Activated CD8-positive, alpha-beta T cell treated with anti-CD3 and anti-CD28 coated beads, Interleukin-2, amount 10 ng/mL, durations not matched to agents 7 days and 5 days (primary cell): ENCODE measurements at places on chromosomes 12 and 14.

- DNase-seq = no peak
Measured at GRCh38 chr12:15544589-15544988, 222.3 kb downstream of the PTPRO start.

- DNase-seq = no peak
Measured at GRCh38 chr12:131176926-131177325, 223.2 kb downstream of the ADGRD1 start.

GRCh38 chr12:575129-575502 is 88.1 kb downstream of the NINJ2 start:
- no peak for DNase-seq

DNA sequence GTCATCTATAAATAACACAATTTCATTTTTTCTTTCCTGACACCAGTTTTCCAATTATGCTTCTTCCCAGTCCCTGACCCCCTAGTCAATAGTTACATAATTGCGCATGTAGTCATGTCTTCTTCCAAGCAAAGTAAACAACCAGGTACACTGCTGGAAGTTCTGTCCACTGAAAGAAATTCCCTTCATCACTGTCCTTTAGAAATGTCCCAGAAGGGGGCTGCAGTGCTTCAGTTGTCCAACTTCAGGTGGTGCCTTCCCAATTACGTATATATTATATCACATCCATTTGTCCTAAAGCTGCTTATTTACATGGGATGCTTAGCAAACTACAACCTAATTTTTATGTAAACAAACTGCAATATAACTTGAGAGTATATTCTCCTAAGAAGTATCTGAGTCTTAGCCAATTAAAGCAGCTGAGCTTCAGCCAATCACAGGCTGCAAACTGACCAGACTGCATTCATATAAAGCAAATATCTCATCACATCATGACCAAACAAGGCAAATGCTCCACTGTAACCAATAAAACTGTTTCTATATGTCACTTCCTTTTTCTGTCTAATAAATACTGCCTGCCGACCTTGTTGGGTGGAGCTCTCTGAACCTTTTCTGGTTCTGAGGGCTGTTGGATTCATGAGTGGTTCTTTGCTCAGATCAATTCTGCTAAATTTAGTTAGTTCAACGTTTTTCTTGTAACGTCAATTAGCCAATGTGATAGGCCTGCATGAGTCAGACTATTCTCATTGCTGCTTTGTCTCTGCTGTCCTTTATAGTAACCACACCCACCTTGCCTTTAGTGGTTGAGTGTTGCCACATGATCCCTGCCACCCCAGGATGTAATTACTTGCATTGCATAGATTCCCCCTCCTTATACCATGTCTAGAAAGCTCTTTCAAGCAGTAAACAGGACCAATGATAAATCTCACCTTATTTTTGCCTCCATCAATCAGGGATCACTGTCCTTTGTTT is 239.3 kb downstream of the ALG10B start:
- no peak for DNase-seq

- peak; percentile 42 for DNase-seq
Measured at GRCh38 chr12:130335517-130336392, 1.9 kb upstream of the PIWIL1 start.

DNA sequence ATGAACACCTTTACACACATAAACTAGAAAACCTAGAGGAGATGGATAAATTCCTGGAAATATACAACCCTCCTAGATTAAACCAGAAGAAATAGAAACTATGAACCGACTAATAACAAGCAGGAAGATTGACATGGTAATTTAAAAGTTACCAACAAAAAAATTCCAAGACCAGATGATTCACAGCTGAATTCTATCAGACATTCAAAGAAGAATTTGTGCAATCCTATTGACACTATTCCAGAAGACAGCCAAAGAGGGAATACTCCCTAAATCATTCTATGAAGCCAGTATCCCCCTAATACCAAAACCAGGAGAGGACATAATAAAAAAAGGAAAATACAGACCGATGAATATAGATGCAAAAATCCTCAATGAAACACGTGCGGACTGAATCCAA is 102.6 kb upstream of the KRR1 start:
- DNase-seq = no peak

- DNase-seq = no peak
Measured at GRCh38 chr12:132483208-132483607, 6.7 kb upstream of the FBRSL1 start.

- DNase-seq = no peak
Measured at GRCh38 chr12:125255935-125256633, 190.8 kb downstream of the AACS start.
